PC-9 (cell line): ENCODE measurements at places on chromosomes 4 and X.

DNA sequence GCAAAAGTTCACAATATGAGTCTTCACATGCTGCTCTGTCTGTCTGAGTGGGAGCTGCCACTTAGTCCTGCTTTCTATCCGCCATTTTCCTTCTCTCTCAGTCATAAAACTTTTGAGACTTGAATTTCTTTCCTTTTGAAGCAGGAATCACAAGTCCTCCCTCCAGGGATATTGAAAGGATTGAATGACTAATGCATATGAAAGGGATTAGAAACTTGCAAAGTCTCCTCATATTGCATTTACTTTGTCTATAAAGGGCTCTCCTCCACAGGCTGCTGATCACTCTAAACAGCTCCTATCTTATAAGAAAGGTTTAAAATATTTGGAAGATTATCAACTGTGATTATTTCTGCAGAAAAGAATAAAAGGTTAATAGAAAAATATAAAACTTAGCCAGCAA is 879.1 kb downstream of the ARAP2 start:
- no peak for DNase-seq

DNA sequence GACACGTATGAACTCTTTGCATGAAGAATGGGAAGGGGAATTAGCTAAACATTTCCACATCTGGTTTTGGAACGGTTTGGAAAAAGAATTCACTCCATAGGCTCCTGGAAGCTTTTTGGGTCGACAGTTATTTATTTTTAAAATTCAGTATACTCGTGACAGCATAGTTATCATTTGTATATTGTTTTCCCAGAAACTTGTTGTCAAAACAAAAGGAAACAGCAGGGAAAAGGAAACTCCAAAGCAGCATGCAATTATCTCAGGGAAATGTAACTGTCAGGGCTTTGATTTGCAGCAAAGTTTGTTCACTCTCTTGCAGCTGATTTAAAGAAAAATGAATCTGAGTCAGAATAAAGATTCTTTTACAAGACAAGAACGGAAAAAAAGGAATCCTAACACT is 86.5 kb downstream of the PLAC1 start:
- no peak for DNase-seq

DNA sequence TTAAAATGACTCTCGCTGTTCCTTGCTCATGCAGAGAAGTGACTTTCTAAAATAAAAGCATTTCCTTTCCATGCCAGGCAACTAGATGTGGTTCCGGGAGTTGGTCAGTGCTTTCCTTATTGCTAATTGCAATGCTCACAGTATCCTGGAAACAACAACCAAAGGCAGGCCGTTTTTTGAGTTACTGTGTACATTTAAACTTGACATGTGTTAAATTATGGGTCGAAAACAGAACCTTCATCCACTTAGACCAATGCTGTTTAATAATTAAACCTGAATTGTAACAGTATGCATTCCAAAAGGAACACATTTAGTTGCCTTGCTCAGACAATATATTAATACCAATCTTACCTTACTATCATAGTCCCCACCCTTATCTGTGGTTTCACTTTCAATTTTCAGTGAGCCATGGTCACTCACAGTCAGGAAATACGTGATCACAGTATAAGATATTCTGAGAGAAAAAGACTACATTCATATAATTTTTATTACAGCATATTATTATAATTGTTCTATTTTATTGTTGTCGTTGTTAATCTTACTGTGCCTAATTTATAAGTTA is 102.6 kb downstream of the HS6ST2 start:
- no peak for DNase-seq

DNA sequence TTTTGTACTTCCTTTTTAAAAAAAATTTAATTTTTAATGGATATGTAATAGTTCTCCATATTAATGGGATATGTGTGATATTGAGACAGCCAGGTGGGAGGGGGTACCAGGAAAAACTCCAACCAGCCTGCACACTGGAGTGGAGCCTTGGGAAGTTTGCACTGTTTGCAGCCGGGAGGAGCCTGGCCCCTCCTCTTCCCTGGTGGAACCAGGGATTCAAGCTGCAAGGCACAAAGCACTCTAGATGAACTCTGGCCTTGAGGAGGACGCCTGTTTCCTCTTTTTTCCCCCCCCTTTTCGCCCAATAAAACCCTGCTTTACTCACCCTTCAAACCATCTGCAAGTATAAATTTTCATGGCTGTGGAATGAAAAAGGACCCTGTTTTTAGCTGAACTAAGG is 48.2 kb upstream of the GC start:
- no peak for DNase-seq

DNA sequence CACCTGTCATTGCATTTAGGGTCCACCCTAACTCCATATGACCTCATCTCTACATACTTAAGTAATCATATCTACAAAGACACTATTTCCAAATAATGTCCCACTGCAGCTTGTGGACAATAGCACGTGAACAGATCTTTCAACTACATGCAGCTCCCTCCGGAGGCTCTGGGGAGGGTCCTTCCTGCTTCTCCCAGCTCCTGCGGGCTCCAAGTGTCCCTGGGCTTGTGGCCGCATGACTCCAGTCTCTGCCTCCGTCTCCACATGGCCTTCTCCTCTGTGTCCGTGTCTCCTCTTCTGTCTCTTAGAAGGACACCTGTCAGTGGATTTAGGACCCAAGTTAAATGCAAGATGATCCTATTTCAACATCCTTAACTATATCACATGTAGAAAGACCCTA is 52.7 kb downstream of the ASMT start:
- DNase-seq: no peak

GRCh38 chr4:164997941-164998340 is 20.5 kb upstream of the TRIM61 start:
- no peak for DNase-seq

DNA sequence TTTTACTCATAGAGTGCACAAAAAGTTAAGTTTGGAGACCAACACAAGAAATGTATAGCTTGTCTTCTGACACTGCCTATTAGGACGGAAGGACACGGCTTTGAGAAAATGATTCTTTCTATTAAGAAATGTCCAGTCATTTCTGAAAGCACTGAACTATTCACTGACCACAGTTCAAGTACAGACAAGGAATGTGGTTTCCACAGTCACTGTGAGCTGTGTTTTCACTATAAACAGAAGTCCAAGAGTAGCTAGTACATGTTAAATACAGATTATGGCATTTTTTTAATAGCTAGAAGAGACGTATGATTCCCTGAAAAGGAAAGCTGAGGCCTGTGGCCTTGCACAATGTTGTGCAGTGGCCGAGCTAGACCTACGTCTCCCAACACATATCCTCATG is 115.1 kb upstream of the GPM6A start:
- no peak for DNase-seq

DNA sequence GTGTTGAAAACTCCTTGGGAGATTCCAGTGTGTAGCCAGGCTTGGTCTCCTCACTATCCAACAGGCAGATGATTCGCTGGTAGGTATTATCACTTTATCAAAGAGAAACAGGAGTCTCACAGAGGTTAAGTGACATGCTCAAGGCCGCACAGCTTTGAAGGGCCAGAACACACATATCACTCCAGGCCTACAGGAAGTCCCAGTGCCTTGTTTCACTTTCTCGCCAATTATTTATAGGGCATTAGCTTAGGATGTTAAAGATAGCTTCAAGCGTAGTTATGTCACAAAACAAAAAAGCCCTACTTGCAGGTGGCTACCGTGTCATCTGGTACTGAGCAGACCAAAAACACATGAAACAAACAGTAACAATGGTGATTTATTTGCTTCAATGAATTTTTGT is 13.2 kb downstream of the ATP8A1 start:
- no peak for DNase-seq

DNA sequence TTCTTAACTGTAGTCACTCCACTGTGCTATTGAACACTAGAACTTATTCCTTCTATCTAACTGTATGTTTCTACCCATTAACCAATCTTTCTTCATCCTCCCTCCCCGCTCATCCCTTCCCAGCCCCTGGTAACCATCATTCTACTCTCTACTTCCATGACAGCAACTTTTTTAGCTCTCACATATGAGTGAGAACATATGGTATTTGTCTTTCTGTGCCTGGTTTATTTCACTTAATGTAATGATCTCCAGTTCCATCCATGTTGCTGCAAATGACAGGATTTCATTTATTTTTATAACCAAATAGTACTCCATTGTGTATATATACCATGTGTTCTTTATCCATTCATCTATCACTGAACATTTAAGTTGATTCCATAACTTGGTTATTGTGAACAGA is 186.5 kb downstream of the GABRB1 start:
- no peak for DNase-seq

DNA sequence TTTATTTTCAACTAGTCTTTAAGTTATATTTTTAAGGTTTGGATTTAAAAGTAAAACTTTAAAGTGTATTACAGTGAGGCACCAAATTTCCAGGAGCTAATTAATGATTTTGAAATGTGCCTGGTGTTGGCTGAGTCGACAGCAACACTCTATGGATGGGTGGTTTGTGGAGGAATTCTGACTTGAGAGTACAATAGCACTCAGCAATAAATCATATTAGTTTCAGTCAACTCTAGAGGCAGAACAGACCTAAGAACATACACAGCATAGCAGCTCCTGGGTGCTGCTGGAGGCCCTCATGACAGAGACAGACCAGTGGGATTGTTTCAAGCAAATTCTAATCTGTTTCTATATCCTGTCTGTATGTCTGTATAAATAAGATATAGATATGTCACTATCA is 673.4 kb downstream of the TRIML1 start:
- no peak for DNase-seq

- DNase-seq: peak; percentile 95
These were observed at the start of gene POLA1 for GRCh38 chrX:24693453-24694202. Gene POLA1 (plus strand): TSS chrX:24693918. CDS start chrX:24693962, 44 bp downstream.

GRCh38 chr4:23818097-23818885 is 71.6 kb downstream of the PPARGC1A start:
- DNase-seq: no peak
